T-cell (primary cell): ENCODE measurements at places on chromosomes 6 and 20.

- no peaks in the 10 kb centered on the region for H3K27me3 ChIP-seq
- H3K4me1 ChIP-seq, result peaks cover 2% of the 10 kb centered on the region
- DNase-seq, result no peak
- H3K27ac ChIP-seq, result no peak overlapping the region
- H3K4me3 ChIP-seq, result no peak overlapping the region
Observed at GRCh38 chr6:135008941-135009290, 45.7 kb downstream of the HBS1L start.

- H3K4me1 ChIP-seq, result no peaks in the 10 kb centered on the region
- no peak for DNase-seq
- no peaks in the 10 kb centered on the region for H3K27me3 ChIP-seq
Observed at GRCh38 chr6:116352515-116353471, 18.0 kb upstream of the DSE start.

- H3K27ac ChIP-seq, result no peak overlapping the region
- H3K27me3 ChIP-seq, result no peaks in the 10 kb centered on the region
- H3K4me1 ChIP-seq, result no peaks in the 10 kb centered on the region
- DNase-seq, result no peak
Observed at GRCh38 chr6:43852350-43852864, 82.4 kb downstream of the VEGFA start.

DNA sequence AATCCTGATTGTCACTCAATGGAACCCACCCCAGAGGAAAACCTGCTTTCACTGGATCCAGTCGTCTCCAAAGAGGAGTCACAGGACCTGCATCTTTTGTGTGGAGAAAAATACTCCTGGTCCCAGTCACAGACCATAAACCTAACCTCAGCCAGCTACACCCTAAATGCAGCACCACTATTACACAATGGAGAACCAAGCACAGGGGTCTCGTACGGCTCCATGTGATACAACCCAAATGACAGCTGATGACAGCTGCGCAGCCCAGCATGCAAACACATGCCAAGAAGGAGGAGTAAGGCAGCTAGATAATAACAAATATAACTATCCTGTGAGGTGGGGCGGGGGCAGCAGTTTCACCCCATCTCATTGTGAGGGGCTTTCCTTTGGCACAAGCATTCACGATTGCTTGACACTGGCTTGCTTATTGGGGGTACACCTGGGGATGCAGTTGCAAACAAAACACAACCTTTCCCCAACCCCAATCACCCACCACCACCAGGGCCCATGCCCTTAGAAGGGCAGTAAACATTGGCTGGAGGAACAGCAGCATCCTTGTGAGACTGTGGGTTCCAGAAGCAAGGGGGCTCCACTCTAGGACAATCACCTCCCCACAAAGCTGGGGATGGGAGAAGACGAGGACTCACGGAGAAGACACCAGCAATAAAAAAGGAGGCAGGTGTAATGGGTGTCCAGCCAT lies 51.5 kb downstream of the TRERF1 start:
- H3K27me3 ChIP-seq, result no peaks in the 10 kb centered on the region
- peaks cover 3% of the 10 kb centered on the region for H3K36me3 ChIP-seq
- H3K27ac ChIP-seq, result no peak overlapping the region
- DNase-seq, result no peak
- H3K4me1 ChIP-seq, result peaks cover 8% of the 10 kb centered on the region
- H3K4me3 ChIP-seq, result no peak overlapping the region

DNA sequence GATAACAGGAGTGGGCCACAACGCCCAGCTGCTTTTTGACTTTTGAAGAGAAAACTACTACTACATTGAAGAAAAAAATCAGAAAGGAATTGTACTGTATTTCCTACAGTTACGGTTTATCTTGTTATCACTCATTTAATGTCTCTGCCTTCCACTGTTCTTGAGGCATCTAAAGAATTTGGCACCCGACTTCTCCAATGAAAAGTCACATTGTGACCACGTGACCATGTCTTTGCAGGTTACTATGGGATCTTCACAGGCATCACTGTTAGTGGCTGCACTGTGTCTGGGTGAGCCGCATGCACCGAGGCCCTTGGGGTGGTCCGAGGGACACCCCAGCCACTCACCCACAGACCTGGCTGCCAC lies 26.8 kb downstream of the RRBP1 start:
- H3K4me1 ChIP-seq, result no peaks in the 10 kb centered on the region
- H3K27me3 ChIP-seq, result no peaks in the 10 kb centered on the region
- H3K4me3 ChIP-seq, result no peak overlapping the region
- H3K27ac ChIP-seq, result no peak overlapping the region

DNA sequence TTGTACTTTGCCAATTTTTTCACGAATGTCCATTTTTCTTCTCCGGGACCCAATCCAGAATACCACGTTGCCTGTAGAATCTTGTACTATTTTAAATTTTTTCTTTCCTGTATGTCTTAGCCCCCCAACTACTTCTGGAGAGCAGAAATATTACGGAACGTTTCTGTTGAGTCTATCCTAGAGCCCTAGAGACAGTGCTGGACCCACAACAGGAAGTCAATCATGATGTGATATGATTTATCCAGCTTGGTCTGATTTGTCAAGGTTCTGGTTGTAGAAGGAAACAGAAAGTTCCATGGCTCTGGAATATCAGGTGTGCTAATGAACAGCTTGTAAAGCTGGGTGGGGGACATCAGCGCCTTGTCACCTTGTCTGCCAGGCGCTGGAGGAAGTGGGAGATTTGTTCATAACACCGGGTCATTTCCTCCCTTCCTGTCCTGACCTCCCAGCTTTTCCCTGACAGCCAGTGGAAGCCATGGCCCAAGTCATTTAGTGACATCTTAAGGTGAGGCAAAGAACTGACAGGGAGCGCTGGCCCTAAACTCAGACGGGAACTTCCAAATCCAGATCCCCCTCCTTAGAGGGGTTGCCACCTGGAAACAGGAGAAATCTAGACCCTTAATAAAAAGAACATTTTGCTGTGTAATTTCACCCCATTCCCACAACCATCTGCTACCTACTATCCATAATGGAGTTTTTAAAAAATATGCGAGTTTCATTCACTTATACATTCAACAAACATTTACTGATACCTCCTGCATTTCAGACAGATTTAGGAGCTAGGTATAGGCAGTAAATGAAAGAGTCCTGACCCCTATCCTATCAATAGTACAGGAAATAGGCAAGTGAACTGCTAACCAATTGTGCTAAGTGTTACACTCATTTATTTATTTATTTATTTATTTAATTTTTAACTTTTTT lies 130.5 kb downstream of the ZFP64 start:
- H3K4me1 ChIP-seq, result no peaks in the 10 kb centered on the region
- no peaks in the 10 kb centered on the region for H3K36me3 ChIP-seq
- no peak overlapping the region for H3K27ac ChIP-seq
- no peak for DNase-seq
- H3K27me3 ChIP-seq, result no peaks in the 10 kb centered on the region
- no peak overlapping the region for H3K4me3 ChIP-seq

DNA sequence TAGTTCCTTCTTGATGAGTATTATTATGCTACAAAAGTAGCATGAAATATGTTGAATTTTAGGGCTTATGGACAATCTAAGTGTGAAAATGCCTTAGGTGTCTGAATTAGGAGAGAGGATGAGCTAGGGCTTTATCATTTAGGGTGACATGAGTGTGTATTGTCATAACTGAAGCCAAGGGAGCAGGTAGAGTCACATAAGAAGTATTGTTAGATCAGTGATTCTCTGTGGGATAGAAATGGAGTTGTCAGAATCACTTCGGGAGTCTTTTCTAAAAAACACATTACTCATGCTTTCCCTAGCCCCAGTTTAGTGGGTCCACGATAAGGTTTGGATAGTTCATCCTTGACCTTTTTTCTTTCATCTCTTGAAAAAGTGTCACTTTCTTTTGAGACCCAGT lies 16.4 kb downstream of the ZFAND3 start:
- H3K27me3 ChIP-seq, result no peaks in the 10 kb centered on the region
- H3K4me3 ChIP-seq, result no peak overlapping the region
- H3K27ac ChIP-seq, result no peak overlapping the region
- no peak for DNase-seq

GRCh38 chr20:45840700-45841198 lies 7.2 kb downstream of the SNX21 start:
- no peaks in the 10 kb centered on the region for H3K4me1 ChIP-seq
- DNase-seq, result no peak
- no peak overlapping the region for H3K27ac ChIP-seq
- H3K27me3 ChIP-seq, result no peaks in the 10 kb centered on the region
- no peak overlapping the region for H3K4me3 ChIP-seq

- no peak for DNase-seq
- H3K27ac ChIP-seq, result peak overlapping the region; percentile 75
- no peak overlapping the region for H3K4me3 ChIP-seq
- H3K36me3 ChIP-seq, result peaks cover 18% of the 10 kb centered on the region
Observed at GRCh38 chr6:111846492-111847409, 26.5 kb downstream of the FYN start.

DNA sequence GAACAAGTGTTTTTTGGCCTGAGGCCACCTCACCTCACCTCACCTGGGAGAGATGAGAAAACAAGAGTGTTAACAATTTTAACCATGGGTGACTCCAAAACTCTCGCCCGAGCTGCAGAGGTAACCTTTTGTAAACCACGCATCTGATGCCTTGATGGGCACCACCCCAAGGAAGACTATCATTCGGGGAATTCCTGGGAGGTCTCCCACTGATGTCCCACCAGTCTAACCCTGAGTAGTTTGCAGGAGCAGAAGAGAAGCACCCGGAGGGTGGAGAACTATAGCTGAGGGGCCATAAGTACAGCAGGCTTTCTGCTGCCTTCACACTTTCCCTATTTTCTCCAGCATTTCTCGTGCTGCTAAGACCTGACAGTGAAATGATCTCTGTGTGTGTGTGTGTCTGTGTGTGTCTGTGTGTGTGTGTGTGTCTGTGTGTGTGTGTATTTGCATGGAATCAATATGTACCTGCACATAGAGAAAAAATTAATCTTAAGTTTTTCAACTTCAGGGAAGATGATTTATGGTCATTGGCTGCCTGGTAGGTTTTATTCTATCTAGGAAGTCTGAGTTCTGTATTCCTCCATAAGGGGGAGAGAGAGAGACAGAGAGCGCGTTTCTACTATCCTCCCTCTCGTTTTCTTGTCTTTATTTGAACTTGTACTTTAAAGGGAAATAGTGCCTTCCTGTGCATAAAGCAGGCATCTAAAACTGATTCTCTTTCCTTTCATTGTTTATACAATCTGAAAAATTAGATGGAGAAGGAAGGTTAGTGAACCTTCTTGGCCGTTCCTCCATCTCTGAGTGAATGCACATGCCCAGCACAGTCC lies 75.8 kb downstream of the CAP2 start:
- no peak for DNase-seq
- no peaks in the 10 kb centered on the region for H3K36me3 ChIP-seq
- no peak overlapping the region for H3K27ac ChIP-seq
- no peak overlapping the region for H3K4me3 ChIP-seq

- H3K27ac ChIP-seq, result no peak overlapping the region
- no peaks in the 10 kb centered on the region for H3K27me3 ChIP-seq
- H3K4me1 ChIP-seq, result no peaks in the 10 kb centered on the region
- H3K36me3 ChIP-seq, result no peaks in the 10 kb centered on the region
- no peak overlapping the region for H3K4me3 ChIP-seq
Observed at GRCh38 chr20:53343448-53343847, 250.2 kb downstream of the ZNF217 start.

GRCh38 chr20:57785720-57786119 lies 75.9 kb upstream of the PMEPA1 start:
- no peaks in the 10 kb centered on the region for H3K36me3 ChIP-seq
- DNase-seq, result no peak
- no peaks in the 10 kb centered on the region for H3K27me3 ChIP-seq
- no peak overlapping the region for H3K4me3 ChIP-seq
- H3K4me1 ChIP-seq, result no peaks in the 10 kb centered on the region

GRCh38 chr6:149046822-149047246 lies 270.7 kb upstream of the TAB2 start:
- no peak overlapping the region for H3K27ac ChIP-seq
- H3K4me1 ChIP-seq, result peaks cover 21% of the 10 kb centered on the region
- no peak for DNase-seq
- no peaks in the 10 kb centered on the region for H3K36me3 ChIP-seq

DNA sequence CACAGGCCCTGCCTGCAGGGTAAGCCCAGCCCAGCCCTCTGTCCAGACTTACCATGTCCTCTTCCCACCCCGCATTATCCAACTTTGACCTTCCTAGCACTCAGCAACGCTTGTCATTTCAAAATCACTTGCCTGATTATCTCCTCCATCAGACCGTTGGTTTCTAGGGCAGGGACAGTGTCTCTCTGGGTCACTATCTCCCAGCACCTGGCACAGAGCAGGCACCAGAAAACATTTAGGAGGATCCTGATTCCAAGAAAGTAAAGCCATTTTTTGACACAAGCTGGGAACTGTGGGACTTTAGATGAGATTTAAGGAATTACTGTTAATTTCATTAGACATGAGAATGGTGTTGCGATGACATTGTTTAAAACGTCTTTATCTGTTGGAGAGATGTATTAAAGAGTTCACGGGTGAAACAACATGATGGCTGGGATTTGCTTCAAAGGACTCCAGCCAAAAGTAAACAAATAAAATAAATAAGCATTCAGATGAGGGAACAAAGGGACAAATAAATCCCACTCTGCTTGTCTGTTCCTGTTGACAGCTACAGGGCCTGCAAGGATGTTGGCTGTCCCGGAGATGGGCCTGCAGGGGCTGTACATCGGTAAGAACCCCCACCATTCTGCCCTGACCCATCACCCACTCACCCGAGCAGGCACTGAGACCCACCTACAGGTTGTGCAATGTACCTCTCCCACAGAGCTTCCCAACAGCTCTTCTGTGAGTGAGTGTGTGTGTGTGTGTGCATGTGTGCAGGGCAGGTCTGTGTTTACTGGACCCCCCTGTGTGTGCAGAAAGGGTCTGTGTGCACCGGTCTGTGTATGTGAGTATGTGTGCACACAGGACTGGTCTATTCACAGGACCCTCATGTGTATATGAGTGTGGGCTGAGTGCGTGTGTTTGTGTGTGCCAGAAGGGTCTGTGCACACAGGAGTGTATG lies 5.9 kb downstream of the HSPA12B start:
- no peak overlapping the region for H3K4me3 ChIP-seq
- no peak overlapping the region for H3K27ac ChIP-seq
- no peaks in the 10 kb centered on the region for H3K4me1 ChIP-seq
- H3K36me3 ChIP-seq, result no peaks in the 10 kb centered on the region
- H3K27me3 ChIP-seq, result peaks cover 24% of the 10 kb centered on the region

DNA sequence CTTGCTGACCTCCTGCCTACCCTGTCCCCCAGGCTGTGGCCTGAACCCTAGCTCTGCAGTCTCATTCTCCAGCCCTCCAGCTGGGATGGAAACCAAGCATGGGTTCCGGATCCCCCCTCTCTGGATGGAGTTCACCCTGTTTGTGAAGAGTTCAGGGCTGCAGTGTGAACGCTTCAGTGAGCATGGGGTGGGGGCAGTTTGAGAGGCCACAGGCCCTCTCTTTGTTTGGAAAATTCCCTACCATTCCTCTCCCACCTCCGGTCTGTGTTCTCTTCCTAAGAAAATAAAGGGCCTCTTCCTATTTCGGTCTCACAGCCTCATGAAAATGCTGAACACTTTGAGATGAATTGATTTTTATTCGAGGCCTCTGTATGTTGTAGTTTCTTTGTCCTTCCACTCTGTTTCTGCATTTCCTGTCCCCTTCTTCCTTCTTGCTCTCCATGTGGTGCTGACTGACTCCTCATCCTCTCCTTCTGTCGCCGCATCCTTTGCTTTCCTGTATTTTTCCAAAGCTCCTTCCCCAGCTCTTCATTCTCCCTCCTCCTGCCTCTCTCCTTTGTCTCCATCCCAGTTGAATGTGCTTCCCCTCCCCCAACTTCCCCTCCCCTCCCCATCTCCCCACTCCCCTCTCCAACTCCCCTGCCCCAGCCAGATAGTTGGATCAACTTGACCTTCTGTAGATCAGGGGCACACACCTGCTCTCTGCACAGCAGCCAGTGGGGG lies 2.4 kb upstream of the KCNK5 start:
- peaks cover 23% of the 10 kb centered on the region for H3K27me3 ChIP-seq
- peaks cover 29% of the 10 kb centered on the region for H3K4me1 ChIP-seq
- H3K4me3 ChIP-seq, result no peak overlapping the region
- no peak for DNase-seq
- no peak overlapping the region for H3K27ac ChIP-seq
